ENCODE measurements at places on chromosomes 16 and 17.

- DNase-seq, result no peak
These were observed 15.1 kb downstream of the CDH8 start for GRCh38 chr16:62021161-62021581.

- peak; percentile 76 for DNase-seq
These were observed 73.1 kb downstream of the KSR1 start for GRCh38 chr17:27529230-27529796.

DNA sequence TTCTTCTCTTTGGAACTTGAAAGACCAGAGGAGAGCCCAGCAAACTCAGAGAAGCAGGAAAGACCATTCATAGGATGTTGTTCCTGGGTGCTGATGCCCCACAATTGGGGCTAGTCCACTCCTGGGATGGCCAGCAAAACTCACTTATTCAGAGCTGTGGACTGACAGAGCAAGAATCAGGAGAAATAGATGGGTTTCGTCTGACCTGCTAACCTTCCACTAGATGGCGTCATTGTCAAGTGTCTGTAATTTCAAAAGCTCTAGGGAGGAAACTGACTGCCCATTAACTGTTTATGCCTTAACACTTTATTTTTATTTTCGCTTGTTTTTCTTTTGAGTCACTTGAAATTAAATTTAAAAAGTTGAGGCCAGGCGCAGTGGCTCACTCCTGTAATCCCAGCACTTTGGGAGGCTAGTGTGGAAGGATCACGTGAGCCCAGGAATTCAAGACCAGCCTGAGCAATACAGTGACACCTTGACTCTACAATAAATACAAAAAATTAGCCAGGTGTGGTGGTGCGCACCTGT is 28.7 kb upstream of the MILR1 start:
- peak; percentile 68 for DNase-seq

- DNase-seq, result no peak
These were observed 39.3 kb downstream of the MYO18A start for GRCh38 chr17:29140631-29141513.

GRCh38 chr16:89193576-89194293 is 6.6 kb downstream of the SLC22A31 start:
- DNase-seq, result no peak

DNA sequence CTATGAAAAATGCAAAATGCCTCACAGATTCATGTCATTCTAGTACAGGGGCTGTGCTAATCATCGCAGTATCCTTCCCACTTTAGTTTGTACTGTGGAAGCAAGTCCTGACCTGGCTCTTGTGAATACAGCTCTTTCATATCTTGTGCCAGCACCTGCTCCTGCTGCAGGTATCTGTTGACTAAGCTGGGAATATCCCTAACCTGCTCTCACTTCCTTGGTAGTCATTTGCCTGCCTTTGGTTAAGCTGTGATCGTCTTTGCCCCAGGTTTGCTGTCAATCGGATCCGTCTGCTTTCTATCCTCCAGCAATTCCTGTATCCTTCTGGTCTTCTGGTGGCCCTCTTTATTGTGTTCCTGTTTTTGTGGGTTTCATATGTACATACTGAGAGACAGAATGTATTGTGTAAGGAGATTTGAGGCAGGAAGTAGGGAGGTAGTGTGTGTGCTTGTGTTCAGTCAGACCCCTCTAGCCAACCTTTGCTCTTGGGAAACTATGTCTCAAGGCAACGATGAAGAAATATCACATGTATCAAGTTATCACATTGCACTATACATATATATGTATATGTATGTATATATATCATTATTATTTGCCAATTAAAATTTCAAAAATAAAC is 7.7 kb upstream of the GINS3 start:
- DNase-seq, result no peak

- no peak for DNase-seq
These were observed 1.7 kb upstream of the MAZ start for GRCh38 chr16:29804455-29805231.

DNA sequence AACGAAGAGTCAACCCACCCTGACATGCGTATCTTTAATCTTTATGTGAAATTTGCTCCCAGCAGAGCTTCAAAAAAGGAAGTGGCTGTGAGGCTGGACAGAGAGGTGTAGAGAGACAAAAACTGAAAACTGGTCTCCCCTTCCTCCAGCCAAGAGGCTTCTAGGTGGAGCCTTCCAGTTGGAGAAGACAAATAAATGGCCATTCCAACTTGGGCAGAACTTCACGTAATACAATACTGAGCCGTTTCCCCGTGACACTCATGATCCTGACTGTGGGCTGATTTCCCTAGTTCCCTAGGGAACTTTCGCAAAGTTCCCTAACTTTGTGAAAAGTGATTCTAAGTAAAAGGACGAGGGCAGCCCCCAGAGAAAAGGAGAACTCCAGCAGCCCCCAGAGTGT is 78.8 kb downstream of the ZFHX3 start:
- no peak for DNase-seq

DNA sequence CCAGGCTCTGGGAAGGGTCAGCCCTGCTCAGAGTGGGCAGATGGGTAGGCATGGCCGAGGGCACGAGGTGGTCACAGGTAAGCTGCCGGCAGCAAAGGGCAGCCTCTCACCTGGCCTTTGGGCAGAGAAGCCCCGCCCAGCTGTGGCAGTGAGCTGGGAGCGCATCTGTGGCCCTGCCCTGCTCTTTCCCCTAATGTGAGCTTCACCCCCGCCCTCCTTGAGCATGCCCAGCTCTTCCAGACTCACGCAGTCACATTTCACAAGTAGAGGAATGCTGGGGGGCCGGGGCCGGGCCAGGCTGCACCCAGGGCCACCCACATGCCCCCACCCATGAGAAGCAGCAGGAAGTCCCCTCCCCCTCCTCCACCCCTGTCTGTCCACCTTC is 40.7 kb upstream of the SLC38A10 start:
- no peak for DNase-seq

DNA sequence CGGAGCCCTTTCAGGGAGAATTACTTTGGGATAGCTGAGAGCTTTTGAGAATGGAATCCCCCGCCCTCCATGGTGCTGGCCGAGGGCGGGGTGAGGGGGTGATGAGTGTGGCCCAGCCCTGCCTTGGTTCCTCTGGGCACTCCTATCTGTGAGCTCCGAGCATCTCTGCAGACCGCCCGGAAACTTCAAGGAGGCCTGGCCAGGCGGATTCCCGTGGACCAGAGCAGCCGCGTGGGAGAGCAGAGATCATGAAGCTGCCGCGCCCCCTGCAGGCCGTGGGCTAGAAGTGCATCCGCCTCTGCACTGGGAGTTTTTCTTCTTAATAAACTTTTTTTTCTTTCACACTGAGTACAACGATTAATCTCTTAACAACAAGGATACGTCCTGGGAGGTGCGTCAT is 392.9 kb upstream of the EEF2KMT start:
- peak; percentile 65 for DNase-seq

DNA sequence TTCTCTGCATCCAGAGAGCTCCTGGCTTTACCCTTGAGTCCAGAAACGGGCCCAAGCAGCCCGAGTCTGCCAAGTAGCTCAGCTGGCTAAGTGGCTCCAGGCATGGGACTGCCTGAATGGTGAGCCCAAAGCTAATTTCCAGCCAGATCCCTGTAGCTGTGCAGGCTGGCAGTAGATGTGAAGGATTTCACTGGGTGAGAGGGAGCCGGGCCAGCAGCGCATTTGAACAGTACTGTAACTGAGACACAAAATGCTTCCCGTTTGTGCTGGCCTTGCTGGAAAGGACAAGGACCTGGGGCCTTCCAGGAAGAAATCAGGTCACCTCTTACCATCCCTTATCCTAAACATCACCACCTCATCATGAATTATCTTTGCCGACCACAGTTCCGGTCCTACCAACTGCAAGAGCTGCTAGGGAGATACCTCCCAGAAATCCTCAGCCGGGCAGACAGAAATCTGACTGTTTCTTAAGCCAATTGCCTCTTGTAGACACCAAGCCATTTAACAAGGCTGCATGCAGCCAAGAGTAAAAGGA is 3.7 kb downstream of the TIMP2 start:
- no peak for DNase-seq

DNA sequence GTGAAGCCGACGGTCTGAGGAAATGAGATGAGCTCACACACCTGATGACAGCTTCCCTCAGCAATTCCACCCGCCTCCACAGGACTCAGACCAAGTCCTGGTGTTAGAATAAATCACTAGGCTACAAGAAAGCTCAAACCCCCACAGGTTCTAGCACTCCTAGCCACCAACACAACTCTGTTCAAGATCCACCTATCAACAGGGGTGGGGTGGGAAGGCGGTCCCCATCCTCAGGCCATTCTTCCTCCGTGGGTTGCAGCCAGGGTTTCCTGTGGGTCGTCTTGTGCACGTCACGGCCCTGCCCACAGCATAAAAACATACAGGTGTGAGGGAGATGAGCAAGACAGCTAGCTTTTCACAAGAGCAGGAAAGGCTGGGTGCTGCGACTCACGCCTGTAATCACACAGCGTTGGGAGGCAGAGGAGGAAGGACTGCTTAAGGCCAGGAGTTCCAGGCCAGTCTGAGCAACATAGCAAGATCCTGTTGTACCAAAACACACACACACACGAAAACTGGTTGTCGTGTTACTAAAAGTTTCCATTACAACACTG is 81.1 kb downstream of the ANKRD11 start:
- no peak for DNase-seq

Data from erythroblast (primary cell).